ENCODE measurements at places on chromosomes 12 and 14. TPM values are rescaled to one million over a fixed set of nuclear protein-coding genes. Genes with fewer than 3 reads are reported as not detected.

The NINJ2 gene
- 0.12 TPM for polyA plus RNA-seq

- no peak for DNase-seq
Measured at GRCh38 chr12:94308612-94309011, 151.1 kb downstream of the CEP83 start.

GRCh38 chr14:71716041-71716772 lies 216.0 kb upstream of the RGS6 start:
- no peak for DNase-seq

GRCh38 chr12:31803306-31804184 lies 74.7 kb upstream of the AMN1 start:
- no peak for DNase-seq

DNA sequence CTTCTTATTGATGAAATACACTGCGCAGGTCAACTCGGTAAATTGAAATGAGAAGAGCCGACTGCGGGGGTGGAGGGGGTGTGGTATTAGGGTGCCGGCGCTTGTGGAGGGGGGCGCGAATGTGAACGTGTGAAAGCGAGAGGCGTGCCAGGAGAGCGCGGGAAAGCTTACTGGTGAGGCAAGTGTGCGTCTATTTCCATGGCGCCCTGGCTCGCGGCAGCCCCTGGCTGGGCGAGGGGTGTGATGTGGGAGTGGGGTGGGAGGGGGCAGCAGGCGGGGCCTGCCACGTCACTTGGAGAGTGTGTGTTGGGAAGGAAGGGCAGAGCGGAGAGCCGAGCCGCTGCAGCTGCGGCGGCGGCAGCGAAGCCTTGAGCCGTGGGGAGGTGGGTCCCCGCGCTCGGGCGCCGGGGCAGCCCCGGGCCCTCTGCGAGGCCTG lies 88.8 kb downstream of the GALNT8 start:
- no peak for DNase-seq
